ENCODE measurements at places on chromosomes 6 and 20. TPM values are rescaled to one million over a fixed set of nuclear protein-coding genes. Genes with fewer than 3 reads are reported as not detected.

Gene EYA4
- 11.3 TPM for total RNA-seq

Gene ATRN
- 42.7 TPM for total RNA-seq

Gene TNF
- total RNA-seq, result 0.31 TPM

Gene F13A1
- 11.7 TPM for total RNA-seq

Gene RFX6
- total RNA-seq, result 0.93 TPM

Gene OLIG3
- total RNA-seq, result not detected

Gene TDRD6
- total RNA-seq, result 28.1 TPM

Gene SPATS1
- total RNA-seq, result 10.7 TPM

Gene TRERF1
- 49.1 TPM for total RNA-seq

Gene MRPS26
- total RNA-seq, result 55.9 TPM

Gene SRMS
- total RNA-seq, result 0.19 TPM

Gene LY6G6C
- total RNA-seq, result 0.39 TPM

Gene SMPD2
- 29.9 TPM for total RNA-seq

Gene BMP2
- 3.8 TPM for total RNA-seq

Gene TBXT
- total RNA-seq, result 1.2 TPM

Gene PTK7
- total RNA-seq, result 68.7 TPM

Gene TTBK1
- 2.6 TPM for total RNA-seq

Gene SCRT2
- 0.39 TPM for total RNA-seq

Gene LBP
- 1.2 TPM for total RNA-seq

Gene CDYL
- 72.8 TPM for total RNA-seq

Gene LATS1
- total RNA-seq, result 38.7 TPM

Gene RMND1
- total RNA-seq, result 23.8 TPM

Gene GPR6
- total RNA-seq, result not detected

Gene BPIFB2
- total RNA-seq, result 1.4 TPM

Gene ELOVL2
- total RNA-seq, result 30.7 TPM

Gene PET117
- total RNA-seq, result 13.3 TPM

Gene KCNK15
- total RNA-seq, result 16.9 TPM

Gene NFS1
- 90.6 TPM for total RNA-seq

Gene C20orf204
- 4.5 TPM for total RNA-seq

Gene CLPSL2
- not detected for total RNA-seq

Gene PCMTD2
- 156 TPM for total RNA-seq

Gene ANGPT4
- total RNA-seq, result 0.79 TPM

Gene FAM209B
- 50.7 TPM for total RNA-seq

Gene ARMC2
- total RNA-seq, result 51.4 TPM

Gene VSX1
- 0.16 TPM for total RNA-seq

Gene KCNK16
- not detected for total RNA-seq

Gene CDH26
- total RNA-seq, result 3.5 TPM

Gene CAP2
- total RNA-seq, result 2.9 TPM

Gene CCDC28A
- total RNA-seq, result 35.0 TPM

Gene NSFL1C
- 63.9 TPM for total RNA-seq

Gene KHDC1L
- total RNA-seq, result 3.5 TPM

Data from testis (tissue), 5 donors.